Kidney epithelial cell (primary cell): ENCODE measurements at places on chromosomes 4 and X.

DNA sequence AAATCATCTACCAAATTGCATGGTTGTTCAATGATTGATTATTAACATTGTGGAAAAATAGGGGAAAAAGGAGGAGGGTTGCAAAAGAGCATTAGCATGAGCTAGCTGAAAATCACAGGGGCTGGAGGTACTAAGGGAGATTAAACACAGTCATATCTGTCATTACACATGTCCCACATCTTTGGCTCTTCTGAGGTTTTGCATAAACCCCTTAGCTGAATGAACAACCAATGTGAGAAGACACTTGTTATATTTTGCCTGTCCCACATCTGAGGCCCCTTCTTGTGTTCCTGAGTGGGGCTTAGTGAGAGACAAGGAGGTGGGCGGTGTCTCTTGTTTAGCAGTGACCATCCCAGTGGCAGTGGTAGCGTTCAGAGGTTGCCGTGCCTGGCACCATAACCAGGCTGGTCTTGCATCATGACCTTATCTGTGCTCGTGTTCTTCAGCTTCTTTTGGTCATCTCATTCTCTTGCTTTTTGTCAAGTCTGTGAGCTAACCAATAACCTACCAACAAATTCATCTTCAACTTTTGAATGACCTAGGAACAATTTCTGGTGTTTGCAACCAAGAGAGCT, 95.6 kb downstream of the MID1IP1 start:
- no peak for DNase-seq

- no peak for DNase-seq
These were observed 62.4 kb upstream of the MTM1 start for GRCh38 chrX:150506020-150506419.

DNA sequence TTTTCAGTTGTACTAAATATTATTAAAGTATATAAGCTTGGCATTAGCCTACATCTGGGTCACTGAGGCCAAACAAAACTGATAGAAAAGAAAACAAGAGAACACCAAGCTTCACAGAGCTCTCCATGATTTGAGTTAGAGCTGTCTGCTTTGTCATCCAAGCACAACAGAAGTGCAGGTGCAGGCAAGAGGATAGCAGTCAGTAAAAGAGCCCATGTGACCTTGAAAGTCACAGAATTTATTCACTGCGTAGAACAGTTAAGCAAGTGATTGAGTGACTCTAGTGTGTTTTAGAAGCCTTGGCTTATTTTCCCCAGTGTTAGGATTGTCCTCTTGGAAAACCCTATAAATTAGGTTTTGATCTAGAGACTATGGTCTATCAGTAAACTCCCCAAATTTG, 49.4 kb upstream of the PRDM5 start:
- DNase-seq, result no peak

- DNase-seq, result no peak
These were observed 53.8 kb upstream of the ATXN3L start for GRCh38 chrX:13373431-13374187.

DNA sequence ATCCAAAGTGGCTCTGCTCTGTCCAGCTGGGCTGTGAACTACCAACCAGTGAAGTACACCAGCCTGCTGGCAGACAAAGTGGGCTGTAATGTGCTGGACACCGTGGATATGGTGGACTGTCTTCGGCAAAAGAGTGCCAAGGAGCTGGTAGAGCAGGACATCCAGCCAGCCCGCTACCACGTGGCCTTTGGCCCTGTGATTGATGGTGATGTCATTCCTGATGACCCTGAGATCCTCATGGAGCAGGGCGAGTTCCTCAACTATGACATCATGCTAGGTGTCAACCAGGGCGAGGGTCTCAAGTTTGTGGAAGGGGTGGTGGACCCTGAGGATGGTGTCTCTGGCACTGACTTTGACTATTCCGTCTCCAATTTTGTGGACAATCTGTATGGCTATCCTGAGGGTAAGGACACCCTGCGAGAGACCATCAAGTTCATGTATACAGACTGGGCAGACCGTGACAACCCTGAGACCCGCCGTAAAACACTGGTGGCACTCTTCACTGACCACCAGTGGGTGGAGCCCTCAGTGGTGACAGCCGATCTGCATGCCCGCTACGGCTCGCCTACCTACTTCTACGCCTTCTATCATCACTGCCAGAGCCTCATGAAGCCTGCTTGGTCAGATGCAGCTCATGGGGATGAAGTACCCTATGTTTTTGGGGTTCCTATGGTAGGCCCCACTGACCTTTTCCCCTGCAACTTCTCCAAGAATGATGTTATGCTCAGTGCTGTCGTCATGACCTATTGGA, 22.6 kb downstream of the NLGN3 start:
- no peak for DNase-seq

GRCh38 chrX:93422693-93423092, 250.7 kb downstream of the NAP1L3 start:
- no peak for DNase-seq

- no peak for DNase-seq
These were observed 76.0 kb upstream of the MXD4 start for GRCh38 chr4:2337896-2338295.

- no peak for DNase-seq
These were observed 48.3 kb upstream of the GRPR start for GRCh38 chrX:16075087-16075486.

GRCh38 chr4:73810191-73810590, 26.3 kb upstream of the CXCL6 start:
- DNase-seq, result no peak
